ENCODE measurements at places on chromosomes 16 and 17.

DNA sequence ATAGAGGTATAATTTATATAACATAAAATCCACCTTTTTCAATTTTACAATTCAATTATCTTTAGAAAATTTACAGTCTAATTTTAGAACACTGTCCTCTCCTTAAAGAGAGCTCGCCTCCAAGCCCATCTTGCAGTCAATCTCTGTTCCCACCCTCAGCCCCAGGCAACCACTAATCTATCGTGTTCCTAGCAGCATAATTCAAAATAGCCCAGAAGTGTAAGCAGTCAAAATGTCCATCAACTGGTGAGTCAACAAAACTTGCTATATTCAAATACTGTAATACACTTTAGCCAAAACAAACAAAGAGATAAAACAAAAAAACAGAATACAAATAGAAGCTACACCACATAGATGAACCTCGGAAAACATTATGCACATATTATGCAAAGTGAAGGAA is 1006.8 kb upstream of the EEF2KMT start:
- DNase-seq, result no peak

DNA sequence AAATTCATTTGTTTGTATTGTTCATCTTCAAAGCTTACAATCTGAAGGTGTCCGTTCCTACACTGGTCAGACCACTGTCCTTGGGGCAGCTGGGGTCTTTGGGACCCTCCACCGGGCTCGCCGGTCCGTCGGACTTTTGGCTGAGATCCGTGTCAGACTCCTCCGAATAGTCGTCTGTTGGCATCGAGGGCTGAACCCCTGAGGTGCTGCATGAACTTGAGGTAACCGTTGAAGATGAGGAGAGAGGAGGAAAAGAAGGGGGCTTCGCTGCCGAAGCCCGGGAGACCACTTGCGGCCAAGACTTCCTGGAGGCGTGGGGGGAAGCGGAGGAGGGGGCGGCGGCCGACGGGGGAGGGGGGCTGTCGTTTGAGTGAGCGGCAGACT is 260.8 kb downstream of the ZFHX3 start:
- DNase-seq, result no peak

GRCh38 chr16:57925310-57925709 is 45.6 kb downstream of the CNGB1 start:
- DNase-seq, result no peak

DNA sequence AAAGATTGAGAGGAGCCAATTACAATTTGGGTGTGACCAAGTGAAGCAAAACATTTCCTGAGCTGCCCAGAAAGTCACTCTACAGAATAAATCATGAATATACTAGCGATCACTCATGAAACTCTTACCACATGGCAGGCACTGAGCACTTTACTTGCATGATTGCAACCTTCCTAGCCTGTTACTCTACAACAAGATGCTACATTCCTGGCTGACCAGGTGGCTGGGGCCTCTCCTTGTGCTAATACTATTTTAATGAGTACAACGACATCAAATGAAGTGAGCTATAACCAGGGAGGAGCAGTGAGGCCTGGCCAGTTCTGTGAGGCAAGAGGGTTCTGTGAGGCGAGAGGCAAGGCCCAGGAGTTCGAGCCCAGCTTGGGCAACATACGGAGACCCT is 75.2 kb downstream of the CPPED1 start:
- no peak for DNase-seq

GRCh38 chr17:67633751-67634211 is 84.0 kb upstream of the NOL11 start:
- no peak for DNase-seq

GRCh38 chr16:48628359-48628985 is 18.5 kb upstream of the N4BP1 start:
- DNase-seq, result no peak

GRCh38 chr16:21560462-21560861 is 38.9 kb upstream of the METTL9 start:
- DNase-seq, result no peak

GRCh38 chr16:68737046-68737729 is at the start of gene CDH1:
CDH1 (plus strand) TSS chr16:68737292; CDS start chr16:68737416, 124 bp downstream.
- peak; percentile 69 for DNase-seq

- DNase-seq, result no peak
Observed at GRCh38 chr17:34201225-34201624, 53.9 kb upstream of the CCL2 start.

DNA sequence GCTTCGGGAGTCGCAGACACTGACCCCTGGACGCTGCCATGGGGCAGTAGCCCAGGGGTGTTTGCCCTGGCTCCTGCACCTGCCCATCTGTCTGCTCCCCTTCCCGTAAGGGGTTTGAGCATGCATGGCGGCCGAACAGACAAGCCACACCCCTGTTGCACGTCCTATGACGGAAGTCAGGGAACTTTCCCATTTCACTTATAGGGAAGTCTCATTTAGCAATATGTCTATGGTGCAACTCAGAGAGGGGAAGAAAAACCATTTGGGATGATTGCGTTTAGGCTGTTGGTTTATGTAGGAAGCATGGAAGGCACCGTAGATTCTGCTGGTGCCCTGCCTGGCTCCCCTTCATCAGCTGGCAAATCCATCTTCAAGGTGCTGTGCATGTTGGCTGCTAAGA is 112.5 kb downstream of the HAPSTR1 start:
- no peak for DNase-seq

DNA sequence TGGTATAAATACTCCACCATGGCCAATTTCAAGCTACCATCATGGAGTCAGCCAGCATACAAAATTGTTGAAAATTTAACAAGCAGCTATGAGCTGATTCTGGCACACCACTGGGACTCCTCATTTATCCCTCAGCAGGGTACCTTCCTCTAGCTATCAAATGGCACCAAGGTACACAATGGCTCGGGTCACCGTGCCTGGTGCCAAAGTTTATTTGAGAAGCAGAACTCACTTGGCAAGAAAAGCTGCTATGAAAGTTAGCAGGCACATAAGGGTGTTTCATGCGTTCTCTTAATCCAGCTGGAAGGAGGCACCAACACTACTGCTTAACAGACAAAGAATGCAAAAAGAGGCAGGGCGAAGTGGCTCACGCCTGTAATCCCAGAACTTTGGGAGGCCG is 51.6 kb downstream of the IKZF3 start:
- no peak for DNase-seq

DNA sequence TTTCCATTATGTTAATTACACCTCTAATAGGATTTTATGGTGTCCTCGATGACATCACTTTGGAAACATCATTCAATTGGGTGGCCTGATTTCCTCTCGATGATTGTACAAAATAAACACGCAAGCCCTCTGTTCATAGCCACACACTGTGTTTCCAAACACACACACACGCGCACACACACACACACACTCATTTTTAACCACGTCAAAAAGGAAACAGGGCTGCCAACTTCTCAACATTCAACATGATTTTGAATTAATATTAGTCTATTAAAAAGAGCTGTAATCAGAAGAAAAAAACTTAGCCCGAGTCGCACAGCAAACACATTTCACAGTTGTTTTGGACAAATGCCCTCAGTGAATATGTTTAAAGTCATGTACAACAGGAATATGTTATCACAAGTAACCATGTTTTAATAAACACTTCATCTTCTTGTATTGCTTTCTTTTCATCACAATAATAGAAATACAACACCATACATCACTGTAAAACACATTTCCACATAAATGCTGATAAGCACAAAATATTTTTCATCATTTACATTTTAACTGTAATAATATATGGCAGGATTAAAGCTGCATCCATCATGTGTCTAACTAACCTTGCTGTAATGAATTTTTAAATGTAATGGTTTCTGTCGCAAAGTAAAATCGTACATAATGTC is 219.1 kb upstream of the IRX3 start:
- DNase-seq, result no peak

GRCh38 chr17:29616300-29617048 is 6.2 kb downstream of the CORO6 start:
- no peak for DNase-seq

DNA sequence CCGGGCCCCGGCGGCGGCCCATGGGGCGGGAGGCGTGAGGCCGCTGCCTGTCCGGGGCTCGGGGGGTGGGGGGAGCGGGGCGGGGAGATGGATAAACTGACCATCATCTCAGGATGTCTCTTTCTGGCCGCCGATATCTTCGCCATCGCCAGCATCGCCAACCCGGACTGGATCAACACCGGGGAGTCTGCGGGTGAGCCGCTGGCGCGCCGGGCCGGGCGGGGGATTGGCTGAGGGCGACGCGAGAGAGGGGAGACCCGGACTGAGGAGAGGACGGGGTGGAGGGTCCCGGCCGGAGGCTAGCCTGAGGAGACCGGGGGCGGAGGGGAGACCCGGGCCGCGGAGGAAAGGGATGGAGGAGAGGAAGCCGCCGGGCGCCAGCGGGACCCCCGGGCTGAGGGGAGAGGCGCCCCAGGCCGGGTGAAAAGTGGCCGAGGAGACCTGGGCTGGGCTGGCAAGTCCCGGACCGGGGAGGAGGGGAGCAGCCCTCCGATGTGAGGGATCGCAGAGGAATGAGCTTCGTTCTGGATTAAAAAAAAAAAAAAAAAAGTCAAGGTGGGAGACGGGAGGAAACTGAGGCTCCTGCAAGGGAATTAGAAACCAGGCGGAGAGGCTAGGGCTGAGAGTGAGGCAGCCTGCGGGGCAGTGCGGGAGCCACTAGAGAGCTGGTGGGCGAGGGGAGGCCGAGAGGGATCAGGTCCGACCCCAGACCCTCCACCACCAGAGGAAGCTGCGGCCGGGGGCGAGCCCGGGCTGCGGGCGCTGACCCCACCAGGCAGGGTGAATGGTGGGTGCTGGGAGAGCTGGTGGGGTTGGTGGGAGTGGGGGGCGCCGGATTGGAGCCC is 526 bp downstream of the MOSMO start:
- DNase-seq, result peak; percentile 34

DNA sequence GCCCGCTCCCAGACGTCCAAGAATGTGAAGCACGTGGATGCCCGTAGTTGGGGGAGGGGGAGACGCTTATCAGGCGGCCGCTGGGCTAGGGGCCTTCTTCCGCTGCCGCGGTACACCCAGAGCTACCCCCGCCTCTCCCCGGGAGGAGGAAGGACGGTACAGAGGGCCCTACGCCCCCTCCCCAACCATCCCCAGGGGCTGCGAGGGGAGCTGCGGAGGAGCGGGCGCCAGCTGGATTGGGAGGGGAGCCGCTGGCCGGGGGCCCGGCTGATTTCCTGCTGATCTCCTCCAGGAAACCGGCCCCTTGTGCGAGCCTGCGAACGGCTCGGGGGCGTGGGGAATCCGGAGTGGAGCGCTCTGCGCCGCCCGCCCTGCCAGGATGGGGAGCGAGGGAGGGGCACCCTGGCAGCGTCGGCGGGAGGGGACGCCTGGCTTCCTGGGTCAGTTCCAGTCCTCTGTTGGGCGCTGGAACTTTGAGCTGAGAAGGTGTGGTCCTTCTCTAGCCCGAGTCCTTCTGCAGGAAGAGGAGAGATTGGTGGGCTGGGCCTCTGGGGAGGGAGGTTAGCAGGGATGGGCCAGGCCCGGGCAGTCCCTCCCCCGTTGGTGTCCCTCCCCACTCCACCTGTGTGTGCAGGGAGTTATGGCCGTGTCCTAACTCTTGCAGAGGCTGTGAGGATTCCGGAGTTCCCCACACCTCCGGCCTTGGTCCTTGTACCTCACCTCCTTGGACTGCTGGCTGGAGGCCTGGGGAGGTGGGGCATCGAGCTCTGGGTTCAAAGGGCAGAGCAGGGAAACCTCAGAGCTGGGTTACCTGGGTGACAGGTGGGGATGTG is 19.2 kb downstream of the GJD3 start:
- peak; percentile 59 for DNase-seq

DNA sequence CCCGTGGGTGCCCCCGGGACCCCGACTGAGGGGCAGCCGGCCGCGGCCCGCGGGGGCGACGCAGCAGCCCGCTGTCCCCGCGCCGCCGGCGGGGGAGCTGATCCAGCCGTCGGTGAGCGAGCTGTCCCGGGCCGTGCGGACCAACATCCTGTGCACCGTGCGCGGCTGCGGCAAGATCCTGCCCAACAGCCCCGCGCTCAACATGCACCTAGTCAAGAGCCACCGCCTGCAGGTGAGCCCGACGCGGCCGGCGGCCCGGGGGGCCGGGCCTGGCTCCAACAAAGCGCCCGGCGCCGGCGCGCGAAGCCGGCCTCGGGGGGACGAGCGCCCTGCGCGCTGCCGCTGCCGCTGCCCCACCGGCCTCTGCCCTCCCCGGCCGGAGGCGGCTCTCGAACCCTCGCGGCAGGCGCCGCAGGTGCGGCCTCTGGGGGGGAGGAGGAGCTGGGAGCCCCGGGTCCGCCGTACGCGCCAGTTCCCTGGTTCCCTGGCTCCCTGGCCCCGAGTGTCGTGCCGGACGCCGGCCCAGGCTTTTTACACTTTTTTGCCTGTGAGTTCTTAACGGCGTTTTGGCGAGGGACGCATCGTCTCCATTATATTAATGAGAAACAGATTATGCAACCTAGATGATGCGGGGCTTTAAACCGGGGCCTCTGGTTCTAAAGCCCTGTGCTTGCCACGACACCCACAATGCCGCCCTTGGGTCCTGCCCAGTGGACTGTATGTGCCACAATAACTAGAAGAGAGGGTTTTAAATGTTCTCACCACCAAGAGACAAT is 521 bp downstream of the ATMIN start:
- peak; percentile 46 for DNase-seq

GRCh38 chr17:6641247-6641863 is 495 bp downstream of the TXNDC17 start:
- DNase-seq, result no peak

GRCh38 chr16:88533381-88533917 is 36.8 kb upstream of the ZC3H18 start:
- DNase-seq, result no peak

GRCh38 chr17:57106107-57106835 is 21.2 kb downstream of the AKAP1 start:
- DNase-seq, result peak; percentile 54

GRCh38 chr16:89534252-89534756 is 26.1 kb downstream of the SPG7 start:
- peak; percentile 82 for DNase-seq

DNA sequence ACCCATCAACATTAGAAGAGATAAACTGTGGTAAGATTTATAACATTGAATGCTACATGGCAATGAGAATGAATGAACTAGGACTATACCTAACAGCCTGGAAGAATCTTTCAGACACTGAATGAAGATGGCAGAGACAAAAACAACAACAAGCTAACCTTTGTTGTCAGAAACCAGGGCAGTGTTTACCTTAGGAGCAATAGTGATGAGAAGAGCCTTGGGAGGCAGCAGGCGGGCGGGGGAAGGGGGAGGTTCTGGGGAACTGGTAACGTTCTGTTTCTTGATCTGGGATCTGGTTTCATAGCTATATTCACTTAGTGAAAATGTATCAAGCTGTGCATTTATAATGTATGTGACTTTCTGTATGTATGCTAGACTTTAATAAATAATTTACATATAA is 139.0 kb upstream of the TNRC6C start:
- no peak for DNase-seq

GRCh38 chr17:29590411-29591145 is 1.1 kb upstream of the GIT1 start:
- DNase-seq, result peak; percentile 39

DNA sequence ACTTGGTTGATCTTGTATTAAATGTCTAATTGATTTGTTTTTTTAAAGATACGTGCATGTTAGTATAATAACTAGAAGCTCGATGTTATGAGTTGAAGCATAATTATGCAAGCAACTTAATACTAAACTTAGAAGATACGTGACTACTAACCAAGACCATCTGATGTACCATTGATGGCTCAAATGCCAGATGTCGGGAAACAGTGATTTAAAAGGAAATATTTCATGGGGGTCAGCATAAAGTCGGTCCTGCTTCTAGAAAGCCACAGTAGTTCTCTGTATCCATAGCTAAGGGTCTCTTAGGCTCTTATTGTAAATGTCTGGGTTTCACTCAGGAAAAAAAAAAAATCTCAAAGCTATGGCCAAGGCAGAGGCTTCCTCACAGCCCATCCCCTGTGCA is 61.2 kb upstream of the RBFOX1 start:
- no peak for DNase-seq

Data from hematopoietic multipotent progenitor cell treated with erythropoietin and hydrocortisone succinate and interleukin-3 and kit ligand, for 6 days (in vitro differentiated cells).